Dermis lymphatic vessel endothelial cell (primary cell): ENCODE measurements at places on chromosomes 7 and 10. TPM values are rescaled to one million over a fixed set of nuclear protein-coding genes. Genes with fewer than 3 reads are reported as not detected.

GRM3 gene
- not detected in 2 replicates for total RNA-seq

WDR91 gene
- 3.4 and 8.6 TPM in 2 replicates for total RNA-seq

TMEM236 gene
- 0.17 and 0.43 TPM in 2 replicates for total RNA-seq

CYP3A5 gene
- 0.34 TPM in 1 of 2 replicates, not detected in the other for total RNA-seq

GIMAP2 gene
- total RNA-seq = 33.9 and 42.9 TPM in 2 replicates
